ENCODE measurements at places on chromosomes 16 and 17.

- no peak for DNase-seq
Observed at GRCh38 chr16:3578610-3579551, 1.7 kb upstream of the NLRC3 start.

DNA sequence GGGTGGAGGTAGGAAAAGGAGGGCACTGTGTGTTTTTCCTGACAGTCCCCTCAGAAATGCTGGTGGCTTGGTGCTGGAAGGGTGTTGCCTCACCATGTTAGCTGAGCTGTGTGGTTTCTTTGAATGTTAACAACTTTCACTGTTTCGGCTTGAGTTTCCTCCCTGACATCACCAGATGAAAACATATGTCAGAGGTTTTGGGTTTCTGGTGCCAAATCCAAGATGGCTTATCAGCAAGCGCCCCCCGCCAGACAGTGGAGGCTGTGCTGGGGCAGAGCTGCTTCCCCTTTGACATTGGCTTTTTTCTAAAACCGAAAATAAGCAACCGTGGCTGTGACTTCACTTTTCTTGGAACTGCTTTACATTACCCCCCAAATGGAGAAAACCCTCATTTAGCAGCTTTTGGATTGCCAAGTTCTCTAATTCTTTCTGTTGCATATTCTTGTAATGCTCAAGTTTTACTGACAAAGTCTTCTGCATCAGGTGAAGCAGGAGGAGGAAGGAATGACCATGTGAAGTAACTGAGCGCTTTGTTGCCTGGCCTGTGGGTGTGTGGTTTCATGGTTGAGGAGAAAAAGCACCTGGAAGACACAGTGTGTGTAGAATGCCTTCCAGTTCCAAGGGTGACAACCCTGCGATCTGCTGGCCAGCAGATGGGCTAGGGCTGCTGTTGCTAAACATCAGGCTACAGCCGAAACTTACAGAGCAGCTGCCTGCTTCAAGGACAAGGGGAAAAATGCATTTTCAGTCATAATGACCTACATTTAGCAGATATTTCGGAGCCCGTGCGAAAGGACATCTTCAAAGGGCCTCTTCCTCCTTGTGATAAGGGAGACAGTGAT, 9.7 kb downstream of the RMI2 start:
- DNase-seq = no peak

GRCh38 chr17:2889256-2889655, 93.0 kb downstream of the RAP1GAP2 start:
- DNase-seq = no peak

DNA sequence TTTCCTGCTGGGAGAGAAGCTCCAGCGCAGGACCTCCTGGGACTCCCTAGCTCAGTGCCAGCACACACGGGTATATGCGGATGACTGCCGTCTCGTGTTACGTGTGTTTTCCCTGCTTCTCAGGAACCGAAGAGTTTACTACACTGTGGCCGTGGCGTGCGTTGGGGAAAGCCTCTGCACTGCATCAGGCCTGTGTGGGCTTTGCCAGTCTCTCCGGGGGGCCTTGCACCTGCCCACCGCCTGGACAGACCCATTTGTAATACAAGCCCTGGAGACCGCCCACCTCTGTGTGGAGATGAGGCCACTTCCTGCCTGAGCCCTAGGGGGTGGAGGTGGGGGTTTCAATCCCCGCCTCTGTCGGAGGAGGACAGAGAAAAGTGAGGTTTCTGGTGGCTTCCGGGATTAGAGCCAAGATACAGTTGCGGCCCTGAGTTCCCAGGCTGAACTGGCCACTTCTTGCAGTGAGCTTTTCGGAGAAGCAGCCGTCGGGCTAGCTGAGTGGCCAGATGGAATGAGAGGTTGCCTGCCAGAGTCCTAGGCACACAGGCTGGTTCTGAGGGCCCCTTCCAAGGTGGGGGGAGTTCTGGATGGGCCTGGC, 43.4 kb upstream of the GSE1 start:
- DNase-seq = no peak

All from BJ (cell line).